D341Med (cell line): ENCODE measurements at places on chromosomes 13 and 19.

DNA sequence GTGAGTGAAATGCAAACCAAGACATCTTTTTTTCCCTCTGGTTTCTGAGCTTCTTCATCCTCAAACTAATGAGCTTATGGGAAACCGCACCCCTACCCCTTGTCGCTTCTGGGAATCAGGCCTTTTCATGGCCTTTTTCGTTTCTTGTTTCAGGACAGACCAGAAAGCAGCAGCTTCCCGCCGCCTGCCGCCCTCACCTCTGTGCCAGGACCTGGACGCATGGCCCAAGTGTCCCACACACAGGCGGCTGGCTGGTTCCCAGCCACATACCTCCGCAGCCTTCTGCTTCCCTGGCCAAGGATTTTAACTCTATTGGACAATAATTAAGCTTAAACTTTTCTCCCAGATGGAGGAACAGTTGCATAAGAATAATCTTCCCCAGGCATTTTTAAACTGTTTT, 114.1 kb upstream of the SLITRK1 start:
- DNase-seq: no peak

DNA sequence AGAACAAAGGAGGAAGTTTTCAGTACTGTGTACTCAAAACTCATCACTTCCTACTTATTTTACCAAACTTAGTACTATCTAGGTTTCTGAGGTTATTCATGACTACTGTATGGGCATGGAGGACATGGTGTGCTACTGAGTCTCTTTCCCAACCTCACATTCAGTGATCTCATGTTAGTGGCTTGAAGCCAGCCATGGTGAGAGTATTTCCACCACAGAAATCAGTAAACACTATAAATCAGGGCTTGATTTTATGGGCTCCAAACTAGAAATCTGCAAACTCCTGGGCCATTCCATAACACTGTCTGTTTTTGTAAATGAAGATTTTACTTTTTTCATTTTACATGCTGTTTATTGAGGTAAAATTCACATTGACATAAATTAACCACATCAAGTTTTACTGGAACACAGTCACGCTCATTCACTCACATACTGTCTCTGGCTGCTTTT, 19.7 kb downstream of the MED26 start:
- DNase-seq: no peak

DNA sequence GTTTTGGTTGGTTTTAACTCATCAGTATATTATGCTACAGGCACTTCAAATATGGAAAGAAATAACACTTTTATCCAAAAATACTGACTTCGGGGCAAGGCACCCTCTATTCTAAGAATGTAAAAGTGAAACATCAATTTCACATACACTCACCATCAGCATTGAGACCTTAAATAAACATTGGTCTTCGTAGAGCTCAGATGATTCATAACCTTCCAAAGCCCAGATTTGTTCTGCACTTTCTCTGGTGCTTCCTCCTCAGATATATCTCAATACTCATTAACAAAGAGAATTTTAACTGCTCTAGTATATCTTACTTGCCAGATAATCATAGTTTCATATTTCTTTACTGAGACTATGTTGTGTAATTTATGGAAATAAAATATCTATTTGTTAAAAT, 794.3 kb downstream of the LIG4 start:
- no peak for DNase-seq

GRCh38 chr13:23876265-23876664, 12.9 kb downstream of the MIPEP start:
- no peak for DNase-seq

- DNase-seq: no peak
Observed at GRCh38 chr13:23966221-23966690, 69.0 kb upstream of the C1QTNF9B start.

- no peak for DNase-seq
Observed at GRCh38 chr13:100542826-100543156, 45.8 kb downstream of the GGACT start.

DNA sequence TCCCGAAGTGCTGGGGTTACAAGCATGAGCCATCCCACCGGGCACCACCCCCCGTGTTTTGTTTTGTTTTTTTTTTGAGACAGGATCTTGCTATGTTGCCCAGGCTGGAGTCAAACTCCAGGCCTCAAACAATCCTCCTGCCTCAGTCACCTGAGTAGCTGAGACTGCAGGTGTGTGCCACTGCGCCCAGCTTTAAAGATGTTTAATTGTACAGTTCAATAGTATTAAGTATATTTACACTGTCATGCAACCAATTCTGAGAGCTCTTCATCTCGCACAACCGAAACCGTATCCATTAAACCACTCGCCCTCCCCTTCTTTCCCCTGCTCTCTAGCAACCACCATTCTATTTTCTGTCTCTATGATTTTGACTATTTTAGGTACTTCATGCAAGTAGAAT, 15.6 kb downstream of the NUCB1 start:
- no peak for DNase-seq

GRCh38 chr13:51553531-51553930, 30.7 kb upstream of the WDFY2 start:
- DNase-seq: no peak

DNA sequence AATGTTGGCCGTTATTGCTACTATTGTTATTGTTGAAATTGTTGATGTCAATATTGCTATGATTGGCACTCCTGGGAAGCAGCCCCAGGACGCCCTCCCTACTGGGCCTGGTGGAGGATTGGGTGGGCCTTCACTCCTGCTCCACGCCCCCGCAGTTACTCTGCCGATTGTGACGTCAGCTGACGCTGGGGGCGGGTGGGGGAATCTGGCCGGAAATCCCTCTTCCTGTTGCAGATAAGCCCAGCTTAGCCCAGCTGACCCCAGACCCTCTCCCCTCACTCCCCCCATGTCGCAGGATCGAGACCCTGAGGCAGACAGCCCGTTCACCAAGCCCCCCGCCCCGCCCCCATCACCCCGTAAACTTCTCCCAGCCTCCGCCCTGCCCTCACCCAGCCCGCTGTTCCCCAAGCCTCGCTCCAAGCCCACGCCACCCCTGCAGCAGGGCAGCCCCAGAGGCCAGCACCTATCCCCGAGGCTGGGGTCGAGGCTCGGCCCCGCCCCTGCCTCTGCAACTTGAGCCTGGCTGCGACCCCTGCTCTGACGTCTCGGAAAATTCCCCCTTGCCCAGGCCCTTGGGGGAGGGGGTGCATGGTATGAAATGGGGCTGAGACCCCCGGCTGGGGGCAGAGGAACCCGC, at the start of gene ETV2:
Gene ETV2, plus strand, starts transcription at position 231 of the 637 bp plus-strand sequence. CDS start 716 bp downstream, outside the sequence.
- DNase-seq: no peak

DNA sequence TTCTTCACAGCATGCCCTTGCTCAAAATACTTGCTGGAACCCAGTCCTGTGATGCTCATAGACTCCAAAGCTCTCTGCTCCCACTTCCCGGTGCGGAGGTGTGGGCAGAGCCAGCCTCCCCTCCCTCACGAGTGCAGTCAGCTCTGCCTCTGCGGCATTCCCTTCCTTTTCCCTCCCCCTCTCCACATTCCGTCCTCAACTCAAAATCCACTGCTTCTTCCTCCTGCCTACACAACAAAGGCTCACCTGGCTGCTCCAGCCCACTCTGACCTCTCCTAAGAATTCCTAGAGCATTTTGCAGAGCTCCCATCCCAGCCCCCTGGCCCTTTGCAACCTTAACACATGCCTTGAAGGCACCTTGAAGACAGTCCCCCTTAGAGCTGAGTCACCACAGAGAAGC, 527.9 kb downstream of the MYO16 start:
- no peak for DNase-seq

DNA sequence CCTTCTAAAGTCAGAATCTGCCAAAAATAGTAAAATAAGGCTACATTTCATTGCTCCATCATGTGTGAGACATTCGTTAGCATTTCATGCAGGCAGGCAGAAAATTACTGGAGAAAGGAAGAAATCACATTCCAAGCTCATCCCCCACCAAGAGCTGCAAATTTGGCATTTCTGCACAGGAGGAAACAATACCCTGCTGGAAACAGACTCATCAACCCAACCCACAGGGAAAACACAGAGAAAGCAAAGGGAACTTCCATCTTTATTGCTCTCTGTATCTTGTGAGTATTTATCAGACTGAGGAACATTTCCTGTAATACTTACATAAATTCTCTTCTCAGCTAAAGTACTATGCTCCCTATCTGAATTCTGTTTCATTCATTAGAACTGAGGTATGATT, 95.7 kb downstream of the KCTD12 start:
- DNase-seq: no peak

GRCh38 chr13:106752584-106753170, 184.7 kb upstream of the ARGLU1 start:
- DNase-seq: no peak

DNA sequence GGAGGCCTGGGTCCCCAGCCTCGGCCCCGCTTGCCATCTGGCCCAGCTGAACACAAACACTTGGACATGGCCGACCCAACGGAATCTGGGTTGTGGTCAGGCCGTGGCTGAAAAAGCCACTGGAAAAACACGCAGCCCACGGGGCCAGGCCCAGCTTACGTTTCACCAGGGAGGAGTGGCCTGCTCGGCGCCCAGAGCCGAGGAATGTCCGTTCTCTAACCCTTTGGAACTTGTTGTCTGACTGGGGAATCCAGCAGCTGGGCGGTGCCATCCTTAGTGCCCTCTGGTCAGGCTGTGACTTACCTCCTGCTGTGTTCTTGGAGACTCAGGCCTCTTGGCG, 13.8 kb downstream of the CILP2 start:
- no peak for DNase-seq

GRCh38 chr13:42707048-42707447, 74.3 kb upstream of the FAM216B start:
- no peak for DNase-seq

GRCh38 chr13:111322001-111322915, 1.8 kb downstream of the TEX29 start:
- no peak for DNase-seq

- DNase-seq: no peak
Observed at GRCh38 chr13:28049215-28049614, 51.2 kb downstream of the FLT3 start.

GRCh38 chr13:113124211-113124970, 1.8 kb downstream of the F10 start:
- DNase-seq: no peak

DNA sequence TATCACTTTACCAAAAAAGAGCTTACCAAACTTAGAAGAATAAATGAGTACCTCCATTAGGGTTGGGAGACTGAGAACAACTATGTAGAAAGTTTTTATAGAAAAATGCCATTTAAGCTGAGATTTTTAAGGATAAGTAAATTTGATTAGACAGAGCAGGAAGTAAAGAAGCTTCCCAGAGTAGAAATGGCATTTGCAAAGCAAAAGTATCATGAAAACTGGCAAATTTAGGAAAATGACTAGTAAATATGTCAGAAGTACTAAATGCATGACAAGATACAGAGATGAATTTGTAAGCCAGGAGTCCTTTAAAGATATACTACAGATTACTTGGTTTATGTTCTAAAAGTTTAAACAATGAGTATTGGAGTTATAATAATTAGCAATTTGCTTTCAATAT, 2581.8 kb downstream of the PCDH9 start:
- DNase-seq: no peak

- DNase-seq: no peak
Observed at GRCh38 chr13:99074693-99075092, 96.8 kb upstream of the DOCK9 start.

DNA sequence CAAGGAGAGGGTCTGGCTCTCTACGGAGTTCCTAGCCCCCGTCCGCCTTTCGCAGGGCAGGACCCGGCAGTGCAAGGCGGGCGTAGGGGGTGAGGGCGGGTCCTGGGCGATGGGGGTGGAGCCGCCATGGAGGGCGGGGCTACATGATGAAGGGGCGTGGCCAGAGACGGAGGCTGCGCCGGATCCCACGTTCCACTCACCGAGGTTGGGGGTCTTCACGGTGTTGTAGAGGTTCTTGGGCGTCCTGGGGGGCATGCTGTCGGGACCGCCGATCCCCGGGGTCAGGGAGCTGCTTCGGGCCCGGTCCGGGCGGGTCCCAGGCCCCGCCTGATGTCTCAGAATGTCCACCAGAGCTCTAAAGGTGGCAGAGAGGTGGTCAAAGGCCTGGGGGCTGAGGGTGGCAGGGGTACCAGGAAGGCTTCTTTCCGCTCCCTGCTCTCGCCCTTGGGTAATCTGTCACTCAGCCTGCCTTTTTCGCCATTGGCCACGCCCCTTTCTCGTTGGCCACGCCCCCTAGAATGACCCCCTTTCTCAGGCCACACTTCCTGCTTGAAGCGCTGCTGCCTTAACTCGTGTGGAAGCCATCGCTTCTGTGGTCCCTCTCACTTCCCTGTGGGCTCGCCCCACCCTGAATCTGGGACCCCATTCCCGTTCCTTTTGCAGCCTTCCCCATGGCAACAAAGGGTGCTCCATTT, 2.5 kb downstream of the SHISA7 start:
- DNase-seq: peak; percentile 77

- peak; percentile 90 for DNase-seq
Observed at GRCh38 chr19:47494729-47495128, 10.7 kb upstream of the KPTN start.

DNA sequence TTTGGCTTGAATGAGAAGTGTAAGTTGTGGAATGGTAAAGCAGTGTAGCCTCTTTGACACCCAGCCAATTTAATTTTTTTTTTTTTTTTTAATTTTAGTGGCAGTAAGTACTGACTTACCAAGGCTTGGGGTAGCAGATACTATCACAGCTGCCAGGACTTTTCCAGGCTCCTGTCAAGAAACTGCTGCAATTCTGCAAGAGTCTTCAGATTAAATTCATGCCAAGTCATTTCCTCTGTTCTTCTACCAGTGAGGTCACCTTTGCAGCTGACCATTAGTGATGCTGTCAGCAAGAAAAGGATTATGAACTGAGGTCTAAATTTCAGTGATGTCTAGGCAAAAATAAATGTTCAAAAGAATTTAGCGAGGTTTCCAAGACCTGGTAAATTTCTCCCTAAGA, 91.2 kb downstream of the GGACT start:
- no peak for DNase-seq

DNA sequence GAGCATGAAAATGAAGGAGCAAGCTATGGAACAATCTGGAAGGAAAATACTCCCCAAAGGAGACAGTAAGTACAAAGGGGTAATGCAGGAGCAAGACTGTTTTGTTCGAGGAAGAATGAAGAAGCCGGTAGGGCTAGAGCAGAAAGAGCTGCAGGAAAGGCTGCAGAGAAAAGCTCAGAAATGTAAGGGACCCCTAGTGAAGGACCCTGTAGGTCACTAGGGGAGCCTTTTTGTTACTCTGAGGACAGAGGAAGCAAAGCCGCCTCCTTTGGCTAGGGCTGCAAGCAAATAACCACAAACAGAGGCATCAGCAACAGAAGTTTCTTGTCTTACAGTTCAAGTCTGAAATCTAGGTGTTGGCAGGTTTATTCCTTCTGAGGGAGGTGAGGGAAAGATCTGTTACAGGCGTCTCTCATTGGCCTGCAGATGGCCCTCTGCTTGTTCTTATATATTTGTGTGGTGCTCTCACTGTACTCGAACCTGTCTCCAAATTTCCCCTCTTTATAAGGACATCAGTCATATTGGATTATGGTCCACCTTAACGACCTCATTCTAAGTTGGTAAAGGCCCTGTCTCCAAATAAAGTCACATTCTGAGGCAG, 362.3 kb downstream of the COG6 start:
- no peak for DNase-seq

- no peak for DNase-seq
Observed at GRCh38 chr13:81051873-81052272, 710.9 kb upstream of the SPRY2 start.

- peak; percentile 28 for DNase-seq
Observed at GRCh38 chr19:39194832-39195542, 1.8 kb upstream of the NCCRP1 start.

GRCh38 chr13:27022571-27023311, 148.9 kb downstream of the USP12 start:
- DNase-seq: no peak
